ENCODE measurements at places on chromosomes 13 and 19. TPM values are rescaled to one million over a fixed set of nuclear protein-coding genes. Genes with fewer than 3 reads are reported as not detected.

- DNase-seq: no peak
Observed at GRCh38 chr13:47990920-47991466, 10.1 kb downstream of the SUCLA2 start.

- no peak for DNase-seq
Observed at GRCh38 chr19:43468354-43469159, 3.1 kb upstream of the LYPD3 start.

Gene FNDC3A
- total RNA-seq: 70.7 TPM

Gene METTL21C
- total RNA-seq: not detected

Gene PNMA8B
- not detected for total RNA-seq
